Inflammatory macrophage treated with lipopolysaccharide for 1 hour (primary cell): ENCODE measurements at places on chromosomes 5 and 9.

- DNase-seq = peak; percentile 67
Observed at GRCh38 chr9:121499427-121500164, at the start of gene GGTA1. GGTA1 (minus strand) TSS chr9:121499844; CDS start chr9:121467922, 31,922 bp downstream.

DNA sequence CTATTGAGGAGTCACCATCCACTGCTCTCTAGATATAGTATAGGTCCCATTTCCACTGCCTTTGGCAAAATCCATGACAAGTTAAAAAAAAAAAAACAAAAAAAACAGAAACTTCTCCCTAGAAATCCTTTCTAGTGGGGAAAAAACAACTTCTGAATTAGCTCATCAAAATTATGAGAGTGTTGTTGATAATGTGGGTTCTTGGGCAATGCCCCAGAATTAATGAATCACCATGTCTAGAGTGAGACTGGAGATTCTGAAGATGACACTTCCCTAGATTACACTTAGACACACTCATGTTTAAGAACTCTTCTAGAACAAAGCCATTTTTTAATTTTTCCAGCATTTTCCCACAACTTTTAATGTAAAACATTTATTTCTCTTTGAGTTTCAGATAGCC lies 728.0 kb upstream of the C9orf72 start:
- no peak for DNase-seq

DNA sequence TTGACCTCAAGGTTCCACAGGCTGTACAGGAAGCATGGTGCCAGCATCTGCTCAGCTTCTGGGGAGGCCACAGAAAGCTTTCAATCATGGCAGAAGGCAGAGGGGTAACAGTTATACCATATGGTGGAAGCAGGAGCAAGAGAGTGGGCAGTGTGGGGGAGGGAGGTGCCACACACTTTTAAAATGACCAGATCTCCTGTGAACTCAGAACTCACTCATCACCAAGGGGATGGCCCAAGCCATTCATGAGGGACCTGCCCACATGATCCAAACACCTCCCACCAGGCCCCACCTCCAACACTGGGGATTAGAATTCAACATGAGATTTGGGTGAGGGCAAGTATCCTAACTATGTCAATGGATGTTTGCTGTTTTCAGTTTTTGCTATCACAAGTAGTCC lies 16.2 kb downstream of the CYFIP2 start:
- DNase-seq = no peak

GRCh38 chr9:130352586-130353285 lies 87.2 kb downstream of the HMCN2 start:
- DNase-seq = no peak

DNA sequence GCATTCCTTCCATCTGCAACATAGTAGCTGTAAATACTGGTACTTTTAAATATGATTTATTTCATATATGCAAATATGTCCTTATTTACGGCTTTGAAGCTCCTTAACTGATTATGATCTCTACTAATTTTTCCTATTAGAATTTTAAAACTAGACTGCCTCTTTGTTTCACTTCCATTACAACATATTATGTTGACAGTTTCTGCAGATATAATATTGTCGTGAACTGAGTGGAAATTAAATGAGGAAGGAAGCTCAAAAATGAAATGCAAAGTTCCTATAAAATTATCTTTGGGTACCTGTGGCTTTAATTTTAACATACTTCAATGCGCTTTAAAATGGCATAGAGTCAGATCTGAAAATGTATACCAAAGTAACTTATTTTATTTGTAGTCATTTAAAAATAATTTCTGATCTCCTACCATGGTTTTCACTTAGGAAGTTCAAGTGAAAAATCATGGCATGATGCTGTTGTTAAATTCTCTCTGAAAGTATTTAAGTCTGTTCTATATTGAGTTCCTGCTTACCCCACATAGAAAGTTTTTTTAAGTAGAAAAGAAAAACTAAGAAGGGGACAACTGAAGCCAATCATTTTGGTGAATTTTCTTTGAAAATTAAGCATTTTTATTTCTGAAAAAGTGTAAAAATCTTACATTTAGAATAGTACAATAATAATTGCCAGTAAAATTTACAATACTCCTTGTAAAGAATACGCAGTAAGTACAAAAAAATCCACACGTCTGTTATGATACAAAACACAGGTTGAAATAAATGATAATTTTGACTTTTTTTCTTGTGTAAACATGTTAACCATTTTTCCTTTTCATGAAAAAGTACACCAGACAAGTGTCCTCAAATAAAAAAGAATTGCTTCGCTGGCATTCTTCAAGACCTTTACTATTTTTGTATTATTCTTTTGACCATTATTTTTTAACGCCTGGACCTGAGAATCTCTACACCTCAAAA lies 2.6 kb downstream of the FOXD1 start:
- DNase-seq = no peak

GRCh38 chr5:58505502-58505901 lies 14.3 kb downstream of the GAPT start:
- no peak for DNase-seq

DNA sequence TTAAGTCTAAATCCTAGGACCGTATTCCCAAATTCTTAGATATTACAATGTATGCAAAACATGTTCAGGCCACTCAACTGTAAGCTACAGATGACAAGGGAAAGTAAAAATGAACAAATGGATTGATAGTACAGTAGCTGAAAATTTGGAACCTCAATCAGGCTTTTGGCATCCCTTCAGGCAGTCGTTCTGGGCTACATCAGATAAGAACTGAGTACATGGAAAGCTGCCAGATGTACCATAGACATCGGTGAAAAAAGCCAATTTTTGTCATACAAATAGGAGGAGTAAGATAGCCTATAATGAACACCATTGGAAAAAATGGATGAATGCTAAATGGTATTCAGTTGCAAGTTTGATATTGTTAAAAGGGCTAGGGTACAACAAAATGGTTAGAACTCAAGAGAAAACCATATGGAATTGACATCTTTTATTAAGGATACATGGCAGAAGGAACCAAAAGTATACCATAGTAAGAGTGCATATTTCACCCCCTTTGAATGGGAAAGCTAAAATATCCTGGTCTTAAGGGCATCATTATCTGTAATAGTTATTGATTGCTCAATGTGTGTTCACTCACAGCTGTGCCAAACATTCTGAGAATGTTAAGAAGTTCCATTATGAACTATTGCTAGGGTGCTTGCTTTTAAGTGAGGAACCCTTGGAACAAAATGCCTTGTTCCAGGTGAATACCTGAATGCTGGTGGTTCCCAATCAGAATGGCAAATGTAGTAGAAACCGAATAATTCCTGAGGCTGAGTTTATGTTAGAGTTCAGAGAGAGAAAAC lies 86.4 kb downstream of the NR3C1 start:
- DNase-seq = no peak

- no peak for DNase-seq
Observed at GRCh38 chr9:76561900-76562299, 102.9 kb downstream of the GCNT1 start.

DNA sequence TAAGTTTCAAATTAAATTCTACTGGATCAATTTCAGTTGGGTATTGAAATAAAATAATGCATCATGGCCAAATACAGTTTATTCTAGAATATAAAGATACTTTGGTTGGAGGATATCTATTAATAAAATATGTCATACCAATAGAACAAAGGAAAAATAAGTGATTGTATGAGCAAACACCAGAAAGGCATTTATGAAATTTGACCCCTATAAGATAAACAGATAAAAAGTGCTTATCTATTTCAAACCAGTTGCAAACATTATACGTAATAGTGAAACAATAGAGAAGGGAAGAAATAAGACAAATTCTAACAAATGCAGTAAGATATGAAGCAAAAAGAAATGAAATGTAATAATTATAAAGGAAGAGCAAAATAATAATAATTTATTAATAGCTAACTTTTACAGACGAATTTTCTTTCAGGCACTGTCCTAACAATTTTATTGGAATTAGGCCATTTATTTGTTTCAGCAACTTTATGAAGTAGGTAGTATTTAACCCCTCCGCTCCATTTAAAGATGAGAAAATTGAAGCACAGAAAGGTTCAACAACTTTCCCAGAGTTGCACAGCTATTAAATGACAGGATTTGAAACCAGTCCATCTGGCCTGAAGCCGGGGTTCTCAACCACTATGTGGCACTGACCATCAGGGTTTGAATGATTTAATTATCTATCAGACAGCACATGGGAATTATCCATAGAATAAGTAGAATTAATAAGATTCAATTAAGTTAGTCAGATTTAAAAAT lies 20.8 kb downstream of the ANKRD55 start:
- no peak for DNase-seq

DNA sequence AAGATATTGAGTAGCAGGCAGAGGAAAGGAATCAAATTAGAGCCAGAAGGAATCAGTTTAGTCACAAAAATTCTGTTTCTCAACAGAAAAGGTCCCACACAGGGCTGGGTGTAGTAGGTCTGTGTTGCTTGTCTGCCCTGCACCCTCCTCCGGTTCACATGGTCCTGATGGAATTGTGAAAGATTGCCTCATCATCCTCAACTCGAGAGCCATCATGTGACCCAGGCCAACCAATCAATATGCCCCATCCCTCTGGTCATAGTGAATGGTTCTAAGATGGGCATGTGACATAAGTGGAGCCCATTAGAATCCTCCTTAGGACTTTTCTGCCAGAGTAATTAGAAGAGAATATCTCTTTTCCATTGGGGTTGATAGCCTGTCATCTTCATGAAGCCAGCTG lies 56.7 kb upstream of the RAD23B start:
- peak; percentile 48 for DNase-seq

DNA sequence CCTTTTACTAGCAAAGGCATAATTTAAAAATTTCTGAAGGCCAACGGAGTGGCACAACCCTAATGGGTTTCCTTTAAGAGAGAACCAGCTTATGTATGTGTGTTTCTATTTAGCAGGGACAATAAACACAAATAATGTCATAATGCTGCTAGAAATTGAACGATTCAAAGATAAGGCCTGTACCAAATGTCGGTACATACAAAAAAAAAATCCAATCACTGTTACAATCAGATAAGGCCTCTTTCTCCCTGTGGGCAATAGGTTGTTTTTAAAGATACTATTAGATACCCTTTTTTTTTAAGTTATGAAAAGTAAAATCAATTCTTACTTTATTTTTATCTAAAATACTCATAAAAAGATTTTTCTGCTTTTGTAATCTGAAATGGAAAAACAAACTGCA lies 821.0 kb downstream of the PRELID2 start:
- DNase-seq = no peak

- DNase-seq = no peak
Observed at GRCh38 chr5:37841203-37841602, 1.4 kb upstream of the GDNF start.

DNA sequence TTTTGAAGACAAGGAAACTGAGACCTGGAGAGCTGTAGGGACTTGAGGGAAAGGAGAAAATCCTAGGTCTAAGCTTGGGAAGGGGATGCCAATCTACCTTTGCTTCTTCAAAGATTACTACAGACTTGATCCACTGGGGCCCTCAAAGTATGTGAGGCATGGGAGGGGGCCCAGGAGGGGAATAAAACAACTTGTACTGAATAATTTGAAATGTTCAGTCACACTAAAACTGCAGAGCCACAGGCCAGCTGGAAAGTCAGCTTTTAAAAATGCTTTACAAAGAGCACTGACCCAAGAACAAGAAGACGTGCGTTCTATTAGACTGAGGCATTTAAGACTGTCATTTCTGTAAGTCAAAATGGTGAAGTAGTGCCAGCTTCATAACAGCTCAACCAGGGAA lies 13.6 kb downstream of the IL33 start:
- DNase-seq = no peak

- no peak for DNase-seq
Observed at GRCh38 chr9:95103871-95104580, 213.5 kb downstream of the FANCC start.

- DNase-seq = no peak
Observed at GRCh38 chr5:68494771-68495170, 279.2 kb downstream of the PIK3R1 start.

GRCh38 chr5:17620627-17621026 lies 10.4 kb downstream of the TAF11L12 start:
- DNase-seq = no peak

- DNase-seq = no peak
Observed at GRCh38 chr5:34043099-34043876, at the start of gene C1QTNF3. C1QTNF3 (minus strand) TSS chr5:34043213; CDS start chr5:34043125, 88 bp downstream.

DNA sequence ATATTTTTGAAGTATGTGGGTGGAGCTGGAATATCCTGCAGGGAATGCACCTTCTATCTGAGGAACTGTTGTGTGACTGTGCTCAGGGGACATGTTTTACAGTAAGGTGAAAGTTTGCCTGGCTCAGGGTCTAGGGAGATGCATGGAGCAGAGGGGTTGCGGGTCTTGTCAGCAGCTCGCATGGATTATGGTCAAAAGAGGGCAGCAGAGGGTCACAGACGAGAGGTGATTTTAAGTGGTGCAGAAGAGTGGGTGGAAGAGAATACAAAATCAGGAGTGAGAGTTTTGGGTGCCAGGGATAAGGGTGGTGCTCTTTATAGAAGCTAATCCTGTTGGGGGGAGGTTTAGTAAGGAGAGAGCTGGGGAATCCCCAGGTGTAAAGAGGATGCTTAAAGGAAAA lies 53.5 kb upstream of the GRIN3A start:
- no peak for DNase-seq

DNA sequence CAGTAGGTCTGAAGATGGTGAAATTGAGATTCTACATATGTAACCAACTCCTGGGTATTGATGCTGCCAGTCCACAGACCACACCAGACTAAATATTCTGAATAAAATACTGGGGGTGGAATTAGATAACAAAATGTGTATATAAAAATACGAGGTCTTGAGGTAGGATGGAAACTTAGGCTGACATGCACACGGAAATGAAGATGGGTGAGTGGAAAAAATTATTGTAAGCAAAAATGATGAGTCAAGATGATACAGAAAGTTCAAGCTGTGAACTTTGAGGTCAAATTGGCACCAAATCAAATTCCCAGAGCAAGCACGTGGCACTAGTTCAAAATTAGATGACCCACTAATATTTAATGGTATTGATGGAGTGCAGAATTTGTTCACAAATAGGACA lies 713.4 kb upstream of the ACO1 start:
- no peak for DNase-seq

DNA sequence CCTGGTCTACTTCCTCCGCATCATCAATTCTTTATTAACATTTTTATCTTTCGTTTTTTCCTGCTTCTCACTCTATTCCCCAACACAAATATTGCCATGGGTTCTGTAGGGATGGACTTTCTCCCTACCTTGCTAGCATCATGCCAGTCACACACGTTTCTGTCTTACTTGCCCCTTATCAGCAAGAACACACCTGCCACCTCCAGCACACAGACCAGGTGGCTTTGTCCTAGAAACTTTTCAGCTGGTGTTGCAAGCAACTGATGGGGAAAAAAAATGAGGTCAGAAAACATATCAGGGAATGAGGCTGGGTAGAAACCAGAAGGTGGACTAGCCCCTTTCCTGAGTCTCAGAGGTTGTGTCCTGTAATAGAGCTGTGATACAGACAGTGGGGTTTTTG lies 5.8 kb downstream of the SH3RF2 start:
- DNase-seq = no peak
